Colonic mucosa (tissue), 4 donors: ENCODE measurements at places on chromosomes 4 and X. TPM values are rescaled to one million over a fixed set of nuclear protein-coding genes. Genes with fewer than 3 reads are reported as not detected.

- no peak overlapping the region for H3K4me3 ChIP-seq
- no peak overlapping the region for H3K27ac ChIP-seq
- DNase-seq = no peak
- no peaks in the 10 kb centered on the region for H3K27me3 ChIP-seq
- H3K4me1 ChIP-seq = no peaks in the 10 kb centered on the region
Measured at GRCh38 chr4:85967872-85968271, 392.0 kb downstream of the MAPK10 start.

DNA sequence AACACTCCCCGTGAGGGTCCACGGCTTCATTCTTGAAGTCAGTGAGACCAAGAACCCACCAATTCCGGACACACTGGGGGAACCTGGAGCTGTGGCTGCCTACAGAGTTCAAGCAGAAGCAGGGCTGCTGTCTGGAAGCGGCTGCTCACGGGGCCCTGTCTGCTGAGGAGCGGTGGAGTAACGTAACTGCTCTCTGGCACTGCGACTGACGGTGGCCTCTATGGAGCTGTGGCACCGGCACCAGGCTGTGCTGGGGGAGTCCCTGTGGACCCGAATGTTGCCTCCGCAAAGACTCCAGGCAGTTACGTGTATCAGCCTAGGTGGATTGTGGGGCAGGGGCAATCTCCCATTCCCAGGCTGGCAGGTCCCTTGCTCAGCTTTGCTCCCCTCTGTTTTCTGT is 703.3 kb upstream of the FRG1 start:
- no peak overlapping the region for H3K27ac ChIP-seq
- no peak overlapping the region for H3K4me3 ChIP-seq
- DNase-seq = no peak
- H3K27me3 ChIP-seq = no peaks in the 10 kb centered on the region

DNA sequence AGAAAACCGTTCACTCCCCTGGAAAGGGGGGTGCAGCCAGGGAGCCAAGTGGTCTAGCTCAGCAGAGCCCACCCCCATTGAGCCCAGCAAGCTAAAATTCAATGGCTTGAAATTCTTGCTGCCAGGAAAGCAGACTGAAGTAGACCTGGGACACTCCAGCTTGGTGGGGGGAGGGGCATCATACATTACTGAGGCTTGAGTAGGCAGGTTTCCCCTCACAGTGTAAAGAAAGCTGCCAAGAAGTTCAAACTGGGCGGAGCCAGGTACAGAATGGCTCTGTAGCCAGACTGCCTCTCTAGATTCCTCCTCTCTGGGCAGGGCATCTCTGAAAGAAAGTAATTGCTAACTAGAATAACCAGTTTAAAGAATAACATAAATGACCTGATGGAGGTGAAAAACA is 372.3 kb upstream of the F9 start:
- no peak overlapping the region for H3K4me3 ChIP-seq
- H3K27me3 ChIP-seq = no peaks in the 10 kb centered on the region
- no peaks in the 10 kb centered on the region for H3K36me3 ChIP-seq
- no peak for DNase-seq
- no peak overlapping the region for H3K27ac ChIP-seq

- no peak overlapping the region for H3K4me3 ChIP-seq
- no peak overlapping the region for H3K27ac ChIP-seq
- no peaks in the 10 kb centered on the region for H3K36me3 ChIP-seq
Measured at GRCh38 chr4:40980318-40980883, 230.6 kb downstream of the NSUN7 start.

- H3K4me1 ChIP-seq = no peaks in the 10 kb centered on the region
- H3K27ac ChIP-seq = no peak overlapping the region
- H3K27me3 ChIP-seq = no peaks in the 10 kb centered on the region
- H3K4me3 ChIP-seq = no peak overlapping the region
- no peak for DNase-seq
Measured at GRCh38 chr4:153651116-153651515, 33.0 kb upstream of the TLR2 start.

DNA sequence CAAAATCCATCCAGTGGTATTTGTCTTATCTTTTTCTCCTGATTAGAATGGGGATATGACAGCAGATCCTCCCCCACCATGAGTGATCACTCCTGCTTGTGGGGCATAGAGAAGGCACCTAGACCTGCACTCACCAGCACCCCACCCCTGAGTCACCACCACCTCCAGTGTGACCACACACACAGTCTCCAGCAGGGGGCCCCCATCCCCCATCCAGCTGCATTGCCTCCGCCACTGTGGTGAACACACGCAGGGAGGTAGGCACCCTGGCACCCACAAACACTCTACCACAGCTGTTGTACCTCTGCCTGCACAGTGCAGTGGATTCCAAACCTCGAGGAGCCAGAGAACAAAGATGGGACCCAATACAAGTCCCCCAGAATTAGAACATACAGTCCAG is 9.0 kb upstream of the MAGEA8 start:
- no peak overlapping the region for H3K27ac ChIP-seq
- H3K4me1 ChIP-seq = no peaks in the 10 kb centered on the region
- no peaks in the 10 kb centered on the region for H3K36me3 ChIP-seq
- DNase-seq = peak; percentile 27

GRCh38 chrX:114162068-114162735 is 421.7 kb upstream of the HTR2C start:
- no peaks in the 10 kb centered on the region for H3K36me3 ChIP-seq
- H3K4me1 ChIP-seq = no peaks in the 10 kb centered on the region
- DNase-seq = no peak
- no peak overlapping the region for H3K4me3 ChIP-seq
- H3K27me3 ChIP-seq = no peaks in the 10 kb centered on the region
- H3K27ac ChIP-seq = no peak overlapping the region

DNA sequence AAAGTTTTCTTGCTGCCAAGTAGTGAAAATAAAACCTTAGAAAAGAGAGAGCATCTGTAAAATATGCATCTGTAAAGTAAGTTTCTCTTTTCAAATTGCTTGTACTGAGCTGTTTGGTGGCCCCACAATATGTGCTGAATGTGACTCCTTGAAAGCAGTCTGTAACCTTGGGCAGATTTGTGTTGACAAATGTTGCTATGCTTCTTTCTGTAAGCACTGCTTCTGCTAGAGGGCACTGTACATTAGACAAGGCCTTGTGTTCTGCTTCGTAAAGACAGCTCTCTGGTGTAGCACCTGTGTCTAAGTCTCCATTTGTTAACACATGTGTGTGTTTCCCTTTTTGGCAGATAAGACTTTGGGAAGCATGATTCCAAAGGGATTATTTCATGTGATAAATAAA is 56.6 kb upstream of the NRK start:
- DNase-seq = no peak
- no peaks in the 10 kb centered on the region for H3K36me3 ChIP-seq
- H3K27me3 ChIP-seq = no peaks in the 10 kb centered on the region
- H3K4me3 ChIP-seq = no peak overlapping the region
- no peak overlapping the region for H3K27ac ChIP-seq

- no peaks in the 10 kb centered on the region for H3K36me3 ChIP-seq
- no peak overlapping the region for H3K4me3 ChIP-seq
- no peak for DNase-seq
- H3K4me1 ChIP-seq = no peaks in the 10 kb centered on the region
- no peaks in the 10 kb centered on the region for H3K27me3 ChIP-seq
- H3K27ac ChIP-seq = no peak overlapping the region
Measured at GRCh38 chr4:98394134-98394533, 132.9 kb downstream of the RAP1GDS1 start.

- H3K27me3 ChIP-seq = no peaks in the 10 kb centered on the region
- H3K27ac ChIP-seq = no peak overlapping the region
- no peaks in the 10 kb centered on the region for H3K4me1 ChIP-seq
- DNase-seq = no peak
- no peak overlapping the region for H3K4me3 ChIP-seq
- no peaks in the 10 kb centered on the region for H3K36me3 ChIP-seq
Measured at GRCh38 chr4:6529021-6529420, 46.0 kb upstream of the MAN2B2 start.

DNA sequence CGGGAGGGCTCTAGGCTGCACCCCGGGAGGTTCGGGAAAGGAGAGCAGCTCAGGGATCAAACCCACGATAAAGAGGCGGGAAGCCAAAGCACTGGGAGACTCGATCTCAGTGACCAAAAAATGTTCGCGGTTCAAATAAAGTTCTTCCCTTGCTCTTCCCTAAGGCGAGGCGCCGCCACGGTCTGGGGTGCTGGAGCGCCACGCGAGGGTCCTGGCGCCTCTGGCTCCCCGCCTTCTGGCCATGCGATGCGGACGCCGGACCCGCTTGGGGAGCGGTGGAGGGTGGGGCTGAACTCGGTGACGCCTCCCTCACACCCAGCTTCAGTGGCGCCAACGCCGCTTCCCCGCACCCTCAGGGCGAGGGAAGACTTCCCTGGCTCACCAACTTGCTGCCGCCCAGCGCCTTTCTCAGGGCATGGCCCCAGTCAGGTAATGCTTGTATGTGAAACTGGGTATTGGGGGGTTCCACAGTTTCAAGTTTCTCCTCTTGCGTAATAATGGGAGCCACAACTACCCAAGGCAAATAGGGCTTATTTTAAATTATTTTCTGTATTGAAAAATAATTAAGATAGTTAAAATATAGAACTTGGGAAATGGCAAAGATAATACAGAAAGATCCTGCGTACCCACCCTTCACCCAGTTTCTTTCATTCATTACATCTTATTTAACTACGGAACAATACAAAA is at the start of gene QRFPR:
Gene QRFPR, minus strand, starts transcription at position 243 of the 687 bp plus-strand sequence. CDS start 371 bp downstream, outside the sequence.
- no peak for DNase-seq
- no peaks in the 10 kb centered on the region for H3K4me1 ChIP-seq
- no peak within 1 kb of the TSS for H3K27ac ChIP-seq
- H3K36me3 ChIP-seq = no peaks in the 10 kb centered on the region

- H3K27ac ChIP-seq = no peak overlapping the region
- H3K27me3 ChIP-seq = no peaks in the 10 kb centered on the region
- H3K4me3 ChIP-seq = no peak overlapping the region
- no peak for DNase-seq
- H3K36me3 ChIP-seq = no peaks in the 10 kb centered on the region
Measured at GRCh38 chrX:100994352-100995281, 25.1 kb downstream of the ARL13A start.

DNA sequence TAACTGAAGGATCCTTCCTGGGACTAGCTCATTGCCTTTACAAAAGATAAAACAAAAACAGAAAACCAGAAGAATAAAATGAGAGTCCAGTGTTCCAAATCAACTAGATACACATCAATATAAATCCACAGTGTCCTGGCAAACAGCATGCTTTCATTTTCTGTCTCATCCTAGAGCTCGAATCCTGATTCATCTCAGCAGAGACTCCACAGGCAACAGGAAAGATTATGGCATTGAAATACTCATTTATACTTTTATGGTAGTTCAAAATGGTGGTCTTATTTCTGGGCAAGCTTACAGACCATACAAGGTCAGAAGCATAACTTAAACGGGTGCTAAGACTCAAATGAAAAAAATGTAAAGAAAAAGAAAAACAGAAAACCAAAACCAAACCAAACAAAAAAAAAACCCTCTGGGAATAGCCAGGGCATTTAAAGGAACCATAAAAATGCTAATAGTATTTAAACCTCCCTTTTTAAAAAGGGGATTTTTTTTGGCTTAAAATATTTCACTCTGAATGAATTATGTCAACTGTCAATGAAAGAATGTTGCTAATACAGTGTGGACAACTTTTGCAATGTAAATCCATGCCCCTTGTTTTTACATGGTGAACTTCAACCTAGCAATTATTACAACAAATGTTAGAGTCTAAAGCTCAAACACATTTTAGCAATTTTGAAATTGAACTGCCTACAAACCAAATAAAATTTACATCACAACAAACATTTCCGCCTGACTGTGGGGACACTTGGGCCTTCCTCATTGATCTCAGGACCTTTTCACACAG is 57.9 kb downstream of the GPR101 start:
- H3K4me1 ChIP-seq = no peaks in the 10 kb centered on the region
- no peaks in the 10 kb centered on the region for H3K27me3 ChIP-seq
- DNase-seq = no peak
- H3K36me3 ChIP-seq = no peaks in the 10 kb centered on the region

DNA sequence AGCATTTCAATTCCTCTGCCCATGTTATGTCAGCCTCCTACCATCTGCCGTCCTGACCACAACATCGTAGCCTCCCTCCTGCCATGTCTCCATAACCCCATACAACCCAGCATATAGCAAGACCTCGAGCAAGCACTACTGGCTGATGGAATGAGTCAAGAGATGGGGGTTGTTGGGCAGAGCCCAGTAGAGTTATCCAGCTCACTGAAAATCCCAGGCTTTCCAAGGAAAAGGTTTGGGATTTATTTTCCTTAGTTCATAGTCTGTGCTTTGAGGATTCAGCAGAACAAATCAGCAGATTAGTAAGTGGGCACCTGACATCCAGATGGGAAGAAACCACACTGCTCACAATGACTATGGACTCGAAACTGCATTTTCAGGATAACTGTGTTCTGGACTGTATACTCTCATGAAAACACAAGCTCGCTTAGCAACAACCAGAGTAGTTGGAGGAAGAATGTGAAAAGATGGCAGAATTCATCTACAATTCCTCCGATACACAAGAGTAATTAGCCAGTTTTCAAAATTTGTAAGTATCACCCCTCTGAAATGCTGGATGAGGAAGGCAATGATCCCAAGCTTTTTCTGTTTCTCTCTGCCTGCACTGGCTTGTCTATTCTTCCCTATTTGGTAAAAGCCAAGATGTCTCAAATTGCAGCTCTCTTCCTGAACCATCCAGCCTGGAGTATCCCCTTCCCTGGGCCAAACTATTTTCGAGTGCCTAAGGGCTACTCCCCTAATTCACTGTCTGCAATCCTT is 186.2 kb upstream of the TBL1X start:
- DNase-seq = no peak
- H3K27me3 ChIP-seq = no peaks in the 10 kb centered on the region
- no peak overlapping the region for H3K4me3 ChIP-seq
- no peaks in the 10 kb centered on the region for H3K36me3 ChIP-seq

- no peak for DNase-seq
- no peaks in the 10 kb centered on the region for H3K36me3 ChIP-seq
- H3K4me1 ChIP-seq = no peaks in the 10 kb centered on the region
- H3K27ac ChIP-seq = no peak overlapping the region
- no peak overlapping the region for H3K4me3 ChIP-seq
Measured at GRCh38 chr4:75634281-75634680, 4.0 kb upstream of the CDKL2 start.

GRCh38 chr4:138910914-138911336 is 104.7 kb upstream of the NOCT start:
- peaks cover 5% of the 10 kb centered on the region for H3K4me1 ChIP-seq
- peak overlapping the region; percentile 82 for H3K27ac ChIP-seq

- no peaks in the 10 kb centered on the region for H3K36me3 ChIP-seq
- H3K4me1 ChIP-seq = no peaks in the 10 kb centered on the region
- no peak overlapping the region for H3K27ac ChIP-seq
- H3K4me3 ChIP-seq = no peak overlapping the region
- H3K27me3 ChIP-seq = peaks cover 9% of the 10 kb centered on the region
- no peak for DNase-seq
Measured at GRCh38 chrX:9781941-9782340, 4.3 kb upstream of the SHROOM2 start.

GRCh38 chr4:84932462-84932861 is 34.0 kb downstream of the WDFY3 start:
- H3K4me1 ChIP-seq = no peaks in the 10 kb centered on the region
- H3K36me3 ChIP-seq = peaks cover 3% of the 10 kb centered on the region

Gene SPANXB1
- total RNA-seq = not detected

Gene VEGFD
- 1.2 TPM for total RNA-seq

Gene SOD3
- total RNA-seq = 22.3 TPM

Gene CT55
- total RNA-seq = not detected

Gene FANCB
- total RNA-seq = 4.3 TPM

Gene CSAG3
- total RNA-seq = not detected

Gene SLC39A8
- total RNA-seq = 104 TPM

Gene CDX4
- not detected for total RNA-seq

Gene GYPA
- 0.27 TPM for total RNA-seq

Gene NPY1R
- 2.0 TPM for total RNA-seq

Gene GJB1
- 76.0 TPM for total RNA-seq

Gene CHRDL1
- 18.3 TPM for total RNA-seq

Gene ANXA3
- 58.9 TPM for total RNA-seq

Gene KIAA1210
- not detected for total RNA-seq

Gene CYLC1
- total RNA-seq = not detected

Gene PCDH7
- 18.0 TPM for total RNA-seq

Gene SSX2
- total RNA-seq = not detected

Gene MGAT4D
- total RNA-seq = not detected

Gene RNF175
- not detected for total RNA-seq
